ENCODE measurements at places on chromosomes 1 and 21.

GRCh38 chr21:28805885-28806284, 186.8 kb downstream of the LTN1 start:
- no peak for DNase-seq

DNA sequence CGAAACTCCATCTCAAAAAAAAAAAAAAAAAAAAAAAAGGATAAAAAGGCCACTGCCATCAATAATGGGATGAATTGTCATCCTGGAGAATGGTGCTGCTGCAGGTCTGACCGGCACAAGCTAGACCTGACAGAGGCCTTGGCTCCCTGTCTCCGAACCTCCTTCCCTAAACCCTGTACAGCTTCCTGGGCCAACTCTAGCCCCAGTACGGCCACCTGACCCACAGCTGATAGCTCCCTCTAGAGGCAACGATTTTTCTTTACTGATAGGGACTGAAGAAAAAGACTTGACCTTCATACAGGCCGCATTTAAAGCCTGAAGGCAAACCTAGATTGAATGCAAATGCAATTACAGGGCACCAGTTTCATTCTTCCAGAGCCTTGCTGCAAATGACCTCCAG, 30.7 kb downstream of the NOL9 start:
- DNase-seq: no peak

GRCh38 chr1:205744403-205744802, 5.6 kb downstream of the NUCKS1 start:
- DNase-seq: no peak

- no peak for DNase-seq
Measured at GRCh38 chr1:86156566-86157455, at the start of gene COL24A1. Gene COL24A1 (minus strand): TSS chr1:86156772. CDS start chr1:86156396, 376 bp downstream.

GRCh38 chr1:233433436-233434210, 106.1 kb downstream of the MAP3K21 start:
- DNase-seq: no peak

GRCh38 chr1:66304128-66304527, 229.8 kb upstream of the SGIP1 start:
- DNase-seq: no peak

DNA sequence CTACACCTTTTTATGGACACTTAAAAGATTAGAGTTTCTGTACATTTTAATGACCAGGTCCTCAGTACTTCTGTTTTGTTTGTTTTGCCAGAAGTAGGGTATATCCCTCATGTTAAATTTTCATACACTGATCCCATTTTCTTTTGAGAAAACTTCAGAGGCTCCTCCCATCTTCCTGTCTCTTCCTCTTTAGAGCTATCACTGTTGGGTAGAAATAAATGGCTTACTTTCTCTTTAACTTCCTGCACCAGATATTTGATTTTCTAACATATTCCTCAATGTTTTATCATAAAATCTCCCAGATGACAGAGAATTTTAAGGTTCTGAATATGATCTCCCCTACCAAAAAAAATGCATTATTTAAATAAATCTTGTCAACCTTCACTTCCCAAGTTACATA, 23.4 kb downstream of the VAV3 start:
- DNase-seq: no peak

DNA sequence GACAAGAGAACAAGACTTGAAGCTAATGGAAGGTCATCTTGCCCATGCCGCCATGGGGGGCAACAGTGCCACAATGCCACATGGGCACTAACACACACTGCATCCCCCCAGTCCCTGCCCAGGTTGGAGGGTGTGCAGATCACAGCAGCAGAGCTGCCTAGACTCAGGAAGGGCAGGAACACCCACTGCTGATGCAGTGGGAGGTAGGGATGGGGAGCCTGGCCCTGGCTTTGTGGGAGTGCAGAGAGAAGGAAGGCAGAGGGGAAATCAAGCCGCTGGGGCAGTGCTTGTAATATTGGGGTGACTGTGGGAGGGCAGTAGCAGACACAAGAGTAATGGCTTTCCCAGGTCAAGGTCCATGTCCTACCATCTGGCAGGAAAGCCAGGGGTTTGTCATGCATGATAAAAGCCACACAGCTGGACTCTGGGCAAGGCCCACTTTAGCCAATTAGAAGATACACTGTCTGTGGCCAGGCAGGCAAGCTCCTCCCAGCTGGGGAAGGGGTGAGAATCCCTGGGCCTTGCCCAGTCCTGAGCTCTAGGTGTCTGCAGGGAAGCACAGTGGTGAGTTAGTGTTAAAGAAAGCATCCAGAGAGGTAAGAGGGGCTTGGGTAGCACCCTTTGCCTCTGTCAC, 25.4 kb upstream of the MEF2D start:
- no peak for DNase-seq

Measured in kidney glomerular epithelial cell (primary cell).